ENCODE measurements at places on chromosomes 2 and 18.

- no peak for DNase-seq
Observed at GRCh38 chr18:26617151-26617554, 68.8 kb upstream of the KCTD1 start.

DNA sequence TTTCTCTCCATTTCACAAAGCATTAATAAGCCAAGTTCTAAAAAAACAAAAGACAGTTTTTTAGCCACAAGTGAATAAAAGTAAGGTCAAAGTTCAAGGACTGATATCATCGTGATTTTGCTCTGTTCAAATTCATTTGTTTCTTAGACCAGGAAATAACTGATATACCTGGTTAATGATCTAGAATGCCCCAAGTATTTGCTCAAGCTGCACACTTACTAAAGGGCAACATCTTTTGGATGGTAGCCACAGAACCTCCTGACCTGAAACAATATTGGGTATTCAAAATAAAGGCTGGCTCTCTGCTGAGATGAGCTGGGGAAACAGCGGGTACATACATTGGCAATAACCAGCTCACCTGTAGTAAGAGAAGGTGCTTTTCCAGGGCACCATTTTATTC, 314.7 kb upstream of the LYPD1 start:
- no peak for DNase-seq

DNA sequence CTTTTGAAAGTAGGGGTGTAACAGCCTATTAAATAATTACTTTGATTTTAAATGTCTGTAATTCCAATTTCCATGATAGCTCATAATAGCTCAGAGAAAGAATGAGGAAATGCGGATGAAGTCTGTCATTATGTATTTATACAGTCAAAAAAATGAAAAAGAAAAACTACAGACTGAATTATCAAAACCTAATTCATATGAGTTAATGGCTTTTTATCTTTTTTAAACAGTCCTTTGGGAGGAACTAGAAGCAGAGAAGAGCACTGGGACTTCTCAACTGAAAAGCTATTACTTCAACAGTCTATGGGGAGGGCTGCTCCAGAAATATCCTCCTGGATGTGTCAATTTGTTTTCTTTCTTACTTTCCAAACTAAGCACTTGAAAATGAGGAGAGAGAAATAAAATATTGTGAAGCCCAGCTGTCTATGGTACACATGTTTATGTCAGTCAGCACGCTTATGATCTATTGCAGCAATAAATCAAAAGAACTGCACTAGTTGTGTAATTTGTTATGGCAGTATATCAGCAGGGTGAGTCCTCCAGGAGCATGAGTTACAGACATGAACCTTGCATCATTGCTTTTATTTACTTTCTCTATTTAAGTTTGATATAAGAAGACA, 1550.2 kb downstream of the LRP1B start:
- no peak for DNase-seq

GRCh38 chr2:6863792-6864191, 1.9 kb downstream of the CMPK2 start:
- no peak for DNase-seq

DNA sequence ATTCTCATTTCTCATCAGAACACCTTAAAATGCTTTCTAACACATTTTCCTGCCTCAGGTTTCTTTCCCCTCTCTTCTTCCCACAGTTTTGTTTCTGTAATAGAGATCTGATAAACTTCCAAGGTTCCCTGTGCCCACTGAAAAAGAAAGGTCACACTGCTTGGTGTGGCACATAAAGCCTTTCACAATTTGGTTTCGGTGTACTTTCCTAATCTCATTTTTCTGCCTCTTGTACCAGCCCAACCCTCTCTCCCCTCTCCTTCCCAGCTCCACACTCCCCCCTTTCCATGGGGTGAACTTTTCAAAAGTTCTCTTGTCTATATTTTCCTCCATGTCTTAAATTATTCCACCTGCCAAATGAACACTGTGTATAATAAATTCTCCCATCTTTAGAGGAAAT, 7.2 kb downstream of the EIF2AK3 start:
- no peak for DNase-seq
